ENCODE measurements at places on chromosomes 5 and 9.

DNA sequence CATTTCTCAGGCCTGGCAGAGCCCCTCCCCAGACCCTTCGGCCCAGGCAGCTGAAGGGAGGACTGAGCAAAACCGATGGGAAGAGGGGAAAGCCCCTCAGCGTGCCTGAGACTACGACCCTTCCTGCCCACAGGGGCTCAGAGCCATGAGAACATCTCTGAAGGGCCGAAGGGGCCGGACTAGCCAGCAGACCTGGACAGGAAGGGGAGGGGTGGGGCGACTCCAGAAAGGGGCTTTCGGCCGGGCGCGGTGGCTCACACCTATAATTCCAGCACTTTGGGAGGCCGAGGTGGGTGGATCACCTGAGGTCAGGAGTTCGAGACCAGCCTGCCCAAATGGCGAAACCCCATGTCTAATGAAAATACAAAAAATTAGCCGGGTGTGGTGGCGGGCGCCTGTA, 85.8 kb upstream of the PHYKPL start:
- no peak for DNase-seq

GRCh38 chr5:75330404-75330803, 6.6 kb upstream of the HMGCR start:
- DNase-seq = no peak

- no peak for DNase-seq
These were observed 281.8 kb downstream of the MTRR start for GRCh38 chr5:8150791-8151190.

GRCh38 chr5:84518862-84519261, 134.2 kb upstream of the EDIL3 start:
- DNase-seq = no peak

- no peak for DNase-seq
These were observed 36.7 kb downstream of the CDK7 start for GRCh38 chr5:69271376-69271775.

GRCh38 chr5:95591490-95591901, 28.4 kb upstream of the GPR150 start:
- DNase-seq = no peak

DNA sequence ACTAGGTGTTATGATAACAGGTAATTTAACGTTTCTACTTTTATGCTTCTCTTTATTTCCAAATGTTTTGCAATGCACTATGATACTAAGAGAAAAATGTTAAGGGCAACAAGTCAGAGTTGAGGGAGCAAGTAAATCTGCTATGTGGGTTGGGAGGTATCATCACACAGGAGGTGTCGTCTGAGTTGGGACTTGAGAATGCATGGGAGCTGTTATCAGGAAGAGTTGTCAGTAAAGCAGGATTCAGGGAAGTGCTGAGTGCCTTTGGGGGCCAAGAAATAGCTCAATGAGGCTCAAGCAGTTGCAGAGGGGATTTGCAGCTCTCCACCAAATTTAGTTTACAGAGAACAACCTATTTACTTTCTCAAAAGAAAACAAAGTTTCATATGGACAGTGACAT, 108.0 kb downstream of the PPP2R2B start:
- no peak for DNase-seq

DNA sequence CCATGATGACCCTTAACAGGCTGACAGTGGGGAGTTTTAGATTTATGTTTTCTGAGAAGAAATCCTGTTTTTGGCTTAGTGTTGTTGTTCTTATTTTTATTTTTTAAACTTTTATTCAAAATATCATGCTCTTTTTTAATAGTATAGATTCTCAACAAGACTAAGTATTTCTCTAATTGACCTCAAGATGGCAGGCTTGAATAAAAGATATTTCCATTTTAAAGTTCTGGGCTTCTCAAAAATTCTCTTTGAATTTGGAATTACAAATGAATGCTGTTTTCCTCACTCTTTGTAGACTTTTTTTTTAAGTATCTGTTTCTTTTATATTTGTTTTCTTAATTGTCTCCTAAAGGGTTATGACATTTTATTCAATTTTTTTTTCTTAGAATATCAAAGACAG, 50.0 kb upstream of the SH3GL2 start:
- no peak for DNase-seq

DNA sequence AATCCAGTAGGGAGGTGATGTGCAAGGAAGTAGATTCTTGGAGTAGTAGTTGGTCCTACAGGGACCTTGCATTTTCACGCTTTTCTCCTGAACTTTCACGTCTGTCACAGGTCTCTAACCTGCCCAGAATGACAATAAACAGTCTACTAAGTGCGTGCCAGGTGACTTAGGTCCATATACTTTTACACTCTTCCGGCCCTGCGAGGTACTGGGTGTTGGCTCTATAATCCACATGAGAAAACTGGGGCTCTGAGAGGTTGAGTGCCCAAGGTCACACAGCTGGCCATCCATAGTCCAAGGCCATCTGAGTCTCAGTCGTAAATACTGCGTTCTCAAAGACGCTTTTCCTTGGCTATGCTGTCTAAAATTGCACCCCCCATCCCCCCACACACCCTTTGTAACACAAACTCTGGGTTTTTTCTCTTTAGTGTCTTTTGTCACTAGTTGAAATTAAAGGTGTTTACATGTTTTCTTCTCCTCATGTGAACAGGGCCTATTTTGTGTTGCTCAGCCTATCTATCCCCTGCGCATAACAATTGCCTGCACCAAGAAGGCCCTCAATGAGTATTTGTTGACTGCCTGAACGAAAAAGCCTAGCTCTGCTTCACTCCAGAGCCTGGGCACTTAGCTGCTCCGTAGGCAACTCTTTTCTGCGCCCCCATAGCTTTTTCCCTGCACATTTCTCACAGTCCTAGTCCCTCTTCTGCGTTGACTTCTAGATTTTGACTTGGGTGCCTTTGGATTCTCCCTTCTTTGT, 943 bp downstream of the SFXN1 start:
- no peak for DNase-seq

GRCh38 chr9:83239747-83240146, 176.8 kb upstream of the RASEF start:
- DNase-seq = no peak

DNA sequence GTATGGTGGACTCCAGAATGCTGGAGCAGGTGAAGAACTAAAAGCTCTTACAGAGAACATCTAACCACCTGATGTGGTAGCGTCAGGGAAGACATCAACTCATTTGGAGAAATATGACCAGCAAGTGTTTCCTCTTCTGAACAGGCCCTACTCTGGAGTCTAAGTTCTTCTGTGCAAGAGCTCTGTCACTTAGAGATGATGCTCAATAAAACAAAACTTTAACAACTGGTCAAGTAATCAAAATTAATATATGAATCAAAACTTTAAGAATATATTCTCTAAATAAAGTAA, 85.8 kb downstream of the CYFIP2 start:
- no peak for DNase-seq

DNA sequence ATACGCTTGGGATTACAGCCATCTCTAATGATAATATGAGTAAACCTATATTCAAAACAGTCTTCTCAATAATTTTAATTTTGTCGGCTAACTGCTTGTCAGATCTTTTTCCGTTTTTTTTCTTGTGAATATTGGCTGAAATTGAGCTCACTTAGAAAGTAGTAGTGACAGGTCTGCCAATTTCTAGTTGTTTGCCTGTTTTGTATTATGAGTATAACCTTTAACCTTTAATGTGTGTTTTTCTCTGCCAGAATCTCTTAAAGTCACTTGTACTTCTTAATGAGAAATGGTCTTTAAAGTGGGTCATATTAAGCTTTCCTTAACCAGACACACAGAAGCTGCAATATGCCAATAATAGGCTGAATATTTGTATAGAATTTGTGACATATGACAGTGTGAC, 511.0 kb downstream of the CSNK1G3 start:
- no peak for DNase-seq

DNA sequence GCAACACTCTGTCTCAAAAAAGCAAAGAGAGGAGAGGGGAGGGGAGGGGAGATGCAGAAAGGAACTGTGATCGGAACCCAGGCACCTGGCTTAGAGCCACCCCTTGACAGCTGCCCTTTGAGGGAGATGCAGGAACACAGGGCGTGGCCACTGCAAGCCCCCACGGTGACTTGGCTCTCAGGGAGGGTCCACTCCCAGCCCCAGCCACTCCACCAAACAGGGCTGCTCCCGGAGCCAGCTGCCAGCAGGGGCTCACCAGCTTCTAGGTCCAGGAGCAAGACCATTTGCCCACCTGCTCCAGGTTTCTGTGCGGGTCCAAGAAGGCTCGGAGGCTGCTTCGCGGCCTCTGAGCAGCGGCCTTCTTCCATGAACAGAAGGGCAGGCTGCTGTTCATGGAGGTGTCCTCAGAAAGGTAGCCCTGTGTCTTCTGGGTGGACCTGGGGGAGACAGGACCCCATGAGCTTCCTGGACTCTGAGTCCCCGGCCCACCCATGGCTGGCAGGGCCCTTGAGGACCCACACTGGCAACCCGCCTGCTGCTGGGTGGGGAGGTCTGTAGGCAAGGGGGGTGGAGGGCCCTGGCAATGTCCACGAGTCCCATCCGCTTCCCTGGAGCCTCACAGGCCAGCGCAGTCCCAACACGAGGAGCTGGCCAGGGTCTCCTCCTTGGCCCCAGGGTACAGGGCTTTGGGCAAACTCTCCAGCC, 7.9 kb downstream of the C9orf50 start:
- no peak for DNase-seq

GRCh38 chr5:174323878-174324281, 278.4 kb downstream of the NSG2 start:
- DNase-seq = no peak

- no peak for DNase-seq
These were observed 43.6 kb downstream of the CDO1 start for GRCh38 chr5:115772731-115773475.

DNA sequence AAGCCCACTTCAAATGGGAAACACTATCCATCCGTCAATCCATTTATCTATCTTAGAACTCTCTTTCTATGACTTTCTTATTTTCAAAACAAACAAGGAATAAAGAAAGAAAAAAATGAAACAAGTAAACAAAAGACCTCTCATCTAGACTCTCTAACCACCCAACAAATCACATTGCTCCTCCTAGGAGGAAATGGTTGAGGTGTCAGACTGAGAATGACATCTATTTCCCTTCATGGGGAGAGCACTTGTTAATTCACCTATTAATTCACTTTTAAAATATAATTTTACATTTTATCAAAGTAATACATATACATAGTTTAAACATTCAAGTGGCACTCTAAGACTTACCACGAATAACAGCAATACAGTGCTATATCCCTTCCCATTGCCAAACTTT, 2.4 kb upstream of the IL31RA start:
- DNase-seq = no peak

- DNase-seq = no peak
These were observed 50.4 kb upstream of the STXBP1 start for GRCh38 chr9:127561491-127562278.
